ENCODE measurements at places on chromosomes 7 and 10.

- DNase-seq: no peak
Observed at GRCh38 chr7:121871188-121871587, 1.8 kb upstream of the PTPRZ1 start.

DNA sequence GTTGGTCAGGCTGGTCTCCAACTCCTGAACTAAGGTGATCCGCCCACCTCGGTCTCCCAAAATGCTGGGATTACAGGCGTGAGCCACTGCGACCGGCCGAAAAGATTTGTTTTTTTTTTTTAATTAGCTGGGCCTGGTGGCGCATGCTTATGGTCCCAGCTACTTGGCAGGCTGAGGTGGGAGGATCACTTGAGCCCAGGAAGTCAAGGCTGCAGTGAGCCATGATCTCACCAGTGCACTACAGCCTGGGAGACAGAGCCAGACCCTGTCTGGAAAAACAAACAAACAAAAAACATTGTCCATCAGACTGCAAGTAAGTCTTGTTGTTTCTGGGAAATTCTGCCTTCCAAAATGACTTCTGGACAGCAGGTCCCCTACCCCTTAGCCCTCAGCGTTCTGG lies 16.3 kb upstream of the ZNF212 start:
- no peak for DNase-seq

DNA sequence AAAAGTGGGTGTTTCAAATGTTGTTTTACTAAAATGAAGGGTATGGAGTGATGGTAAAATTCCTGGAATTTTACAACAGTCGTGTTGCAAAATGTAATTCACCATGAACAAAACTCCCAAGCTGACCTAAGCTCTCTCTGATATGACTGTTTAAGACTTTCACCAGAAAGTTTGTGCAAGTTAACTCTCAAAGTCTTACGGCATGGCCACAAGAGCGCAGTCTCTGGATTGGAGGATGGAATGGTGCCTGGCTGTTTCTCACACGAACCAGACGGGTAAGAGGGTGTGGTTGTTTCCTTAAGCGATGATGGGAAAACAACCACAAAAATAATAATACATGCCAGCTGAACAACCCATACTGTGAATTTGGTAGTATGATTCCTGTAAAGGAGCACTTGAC lies 662.5 kb downstream of the KCNMA1 start:
- no peak for DNase-seq

DNA sequence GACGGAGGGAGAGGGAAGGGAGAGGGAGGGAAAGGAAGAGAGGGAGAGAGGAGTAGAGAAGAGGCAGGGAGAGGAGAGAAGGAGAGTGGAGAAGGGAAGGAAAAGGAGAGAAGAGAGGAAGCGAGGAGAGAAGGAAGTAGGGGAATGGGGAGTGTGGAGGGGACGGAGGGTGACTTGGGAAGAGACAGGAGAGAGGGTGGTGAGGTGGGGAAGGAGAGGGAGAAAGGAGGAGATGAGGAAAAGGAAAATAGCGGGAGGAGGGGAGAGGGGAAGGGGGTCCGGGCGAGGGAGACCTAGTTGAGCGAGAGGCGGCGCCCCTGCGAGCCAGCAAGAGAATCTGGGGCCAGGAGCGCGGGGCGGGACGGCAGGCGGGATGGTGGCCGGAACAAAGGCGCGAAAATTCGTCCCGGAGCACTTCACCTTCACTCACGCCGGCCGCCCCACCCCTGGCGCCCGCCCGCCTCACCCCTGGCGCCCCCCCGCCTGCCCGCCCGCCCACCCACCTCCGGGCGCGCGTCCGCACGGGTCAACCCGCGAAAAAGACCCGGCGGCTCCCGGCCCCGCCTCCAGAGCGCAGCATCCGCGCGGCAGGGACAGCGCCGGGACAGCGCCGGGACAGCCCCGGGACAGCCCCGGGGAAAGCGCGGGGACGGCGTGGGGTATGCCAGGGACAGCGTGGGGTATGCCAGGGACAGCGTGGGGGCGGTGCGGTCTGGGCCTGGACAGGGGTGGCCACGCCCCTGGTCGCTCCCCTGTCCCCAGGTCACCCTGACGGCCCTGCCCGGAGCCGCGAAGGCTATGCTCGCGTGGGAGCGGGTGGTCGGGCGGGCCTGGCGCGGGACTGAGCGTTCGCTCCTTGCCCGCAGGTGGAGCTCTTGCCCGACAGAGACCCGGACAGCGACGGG lies 4.2 kb downstream of the VSTM2A start:
- DNase-seq: peak; percentile 38

GRCh38 chr7:155594961-155595366 lies 48.6 kb upstream of the CNPY1 start:
- no peak for DNase-seq

GRCh38 chr10:49187950-49188761 lies at the start of gene TMEM273:
TSS of gene TMEM273 (minus strand) at chr10:49188391. CDS start at chr10:49188336, 55 bp downstream.
- DNase-seq: peak; percentile 53

- no peak for DNase-seq
Observed at GRCh38 chr7:88104732-88105131, 115.1 kb downstream of the SRI start.

All from K562 (cell line).